ENCODE measurements at places on chromosomes 4 and X. TPM values are rescaled to one million over a fixed set of nuclear protein-coding genes. Genes with fewer than 3 reads are reported as not detected.

- no peak for DNase-seq
Observed at GRCh38 chrX:68880846-68881552, 52.2 kb downstream of the EFNB1 start.

GRCh38 chrX:39261446-39262147 lies 460.3 kb downstream of the MID1IP1 start:
- DNase-seq: no peak

DNA sequence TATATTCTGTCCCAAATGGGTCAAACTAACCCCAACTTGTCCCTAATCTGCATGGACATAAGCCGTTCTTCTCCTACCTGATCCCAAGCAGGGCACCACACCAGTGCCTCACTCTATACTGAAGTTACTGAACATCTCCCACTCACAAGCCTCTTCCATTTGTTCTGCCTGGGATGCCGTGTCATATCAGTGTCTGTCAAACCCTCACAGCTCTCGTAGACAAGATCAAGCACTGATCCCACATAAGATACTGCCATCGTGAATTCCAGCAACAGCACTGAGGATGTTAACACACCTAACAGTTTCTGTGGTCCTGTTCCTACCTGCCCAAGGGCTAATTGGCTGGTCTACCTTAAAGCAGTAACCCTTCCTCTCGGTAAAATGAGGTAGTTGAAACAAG lies 162.1 kb downstream of the APBB2 start:
- DNase-seq: no peak

- no peak for DNase-seq
Observed at GRCh38 chr4:136571315-136571714, 961.0 kb downstream of the PCDH18 start.

DNA sequence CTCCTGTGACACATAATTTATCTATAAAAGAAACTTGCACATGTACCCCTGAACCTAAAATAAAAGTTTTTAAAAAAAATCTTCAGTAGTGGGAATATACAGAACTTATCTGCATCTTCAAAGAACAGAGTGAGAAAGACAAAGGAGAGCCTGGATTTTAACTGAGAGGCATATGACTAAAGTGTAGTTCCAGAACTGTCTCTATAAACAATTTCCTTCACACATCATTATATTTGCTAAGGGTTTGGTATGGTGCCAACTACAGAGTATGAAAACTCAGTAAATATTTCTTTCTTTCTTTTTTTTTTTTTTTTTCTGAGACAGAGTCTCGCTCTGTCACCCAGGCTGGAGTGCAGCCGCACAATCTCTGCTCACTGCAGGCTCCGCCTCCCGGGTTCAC lies 49.9 kb upstream of the NFKB1 start:
- no peak for DNase-seq

GLOD5 gene
- total RNA-seq: not detected

ARMCX4 gene
- total RNA-seq: 19.2 TPM

GPM6B gene
- total RNA-seq: 9.1 TPM

TBX22 gene
- total RNA-seq: not detected

All from omental fat pad (tissue), 4 donors.